ENCODE measurements at places on chromosomes 2 and 18.

DNA sequence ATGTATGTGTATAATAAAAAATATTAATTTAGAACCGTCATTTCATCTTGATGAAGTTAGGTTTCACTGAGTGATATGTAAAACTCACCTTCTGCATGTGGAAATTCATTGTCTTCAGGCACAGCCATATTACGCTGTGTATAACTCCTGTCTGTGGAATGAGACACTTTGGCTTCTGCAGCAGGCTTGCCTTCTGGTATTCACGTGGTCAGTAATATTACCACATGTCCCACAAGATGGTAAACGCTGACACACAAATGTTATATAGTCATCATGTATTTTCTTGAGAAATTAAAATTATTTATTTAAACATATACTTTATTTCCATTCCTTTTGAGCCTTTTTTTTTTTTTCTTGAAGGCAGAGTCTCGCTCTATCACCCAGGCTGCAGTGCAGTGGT lies 25.1 kb upstream of the AAK1 start:
- no peak for DNase-seq

DNA sequence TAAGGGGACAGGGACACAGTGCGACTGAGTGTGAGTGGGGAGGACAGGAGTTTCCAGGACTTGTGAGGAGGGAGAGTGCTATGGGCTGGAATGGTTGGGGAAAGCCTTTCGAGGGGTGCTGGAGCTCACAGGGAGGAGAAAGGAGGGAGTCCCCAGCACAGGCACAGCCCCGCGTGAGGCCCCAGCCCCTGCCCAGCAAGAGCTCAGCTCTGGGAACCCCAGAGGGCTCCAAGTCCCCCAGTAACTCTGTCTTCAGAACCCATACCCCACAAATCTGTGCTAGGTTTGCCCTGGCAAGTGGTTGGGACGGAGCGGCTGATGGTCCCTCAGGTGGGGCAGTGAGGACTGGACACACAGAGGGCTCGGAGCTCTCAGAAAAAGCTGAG lies 75.4 kb downstream of the SFXN5 start:
- DNase-seq, result no peak

DNA sequence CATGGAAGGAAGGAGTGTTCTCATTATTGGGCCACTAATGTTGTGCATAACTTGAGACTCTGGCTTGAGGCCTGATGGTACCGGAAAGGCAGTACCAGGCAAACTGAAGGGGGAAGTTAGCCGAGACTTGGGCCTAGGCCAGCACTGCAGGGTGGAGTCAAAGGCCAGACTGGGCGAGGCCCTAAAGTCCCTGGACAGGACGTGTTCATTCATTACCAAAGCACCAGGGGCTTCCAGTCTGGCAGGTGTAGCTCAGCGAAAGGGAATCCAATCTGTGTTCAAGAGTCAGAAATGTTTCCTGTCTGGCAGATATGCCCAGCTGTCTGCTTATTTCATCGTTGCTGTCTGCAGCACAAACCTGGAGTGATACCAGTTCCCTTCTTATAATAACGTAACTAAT lies 4.7 kb upstream of the ITSN2 start:
- DNase-seq, result peak; percentile 62

GRCh38 chr2:189096769-189097447 lies 82.7 kb downstream of the COL5A2 start:
- no peak for DNase-seq

DNA sequence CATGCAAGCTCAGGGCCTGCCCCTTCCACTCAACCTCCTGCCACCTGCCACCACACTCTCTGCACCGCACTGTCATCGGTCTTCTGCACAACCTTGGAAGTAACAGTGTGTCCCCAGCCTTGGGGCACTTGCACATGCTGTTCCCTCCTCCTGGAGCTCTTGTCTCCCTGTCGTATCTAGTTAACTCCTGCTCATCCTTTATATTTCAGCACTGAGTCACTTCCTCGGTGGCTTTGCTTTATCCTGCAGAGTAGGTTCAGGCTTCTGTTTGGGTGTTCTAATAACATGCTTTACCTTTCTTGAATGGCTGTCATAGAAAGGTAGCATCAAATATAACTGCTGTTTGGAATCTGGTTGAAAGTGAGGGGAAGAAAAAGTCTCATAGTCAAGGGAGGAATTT lies 25.3 kb downstream of the PAX8 start:
- DNase-seq, result no peak

- no peak for DNase-seq
Measured at GRCh38 chr2:191645434-191646162, 32.3 kb upstream of the NABP1 start.

- DNase-seq, result no peak
Measured at GRCh38 chr2:112639936-112640335, 5.8 kb upstream of the SLC20A1 start.

DNA sequence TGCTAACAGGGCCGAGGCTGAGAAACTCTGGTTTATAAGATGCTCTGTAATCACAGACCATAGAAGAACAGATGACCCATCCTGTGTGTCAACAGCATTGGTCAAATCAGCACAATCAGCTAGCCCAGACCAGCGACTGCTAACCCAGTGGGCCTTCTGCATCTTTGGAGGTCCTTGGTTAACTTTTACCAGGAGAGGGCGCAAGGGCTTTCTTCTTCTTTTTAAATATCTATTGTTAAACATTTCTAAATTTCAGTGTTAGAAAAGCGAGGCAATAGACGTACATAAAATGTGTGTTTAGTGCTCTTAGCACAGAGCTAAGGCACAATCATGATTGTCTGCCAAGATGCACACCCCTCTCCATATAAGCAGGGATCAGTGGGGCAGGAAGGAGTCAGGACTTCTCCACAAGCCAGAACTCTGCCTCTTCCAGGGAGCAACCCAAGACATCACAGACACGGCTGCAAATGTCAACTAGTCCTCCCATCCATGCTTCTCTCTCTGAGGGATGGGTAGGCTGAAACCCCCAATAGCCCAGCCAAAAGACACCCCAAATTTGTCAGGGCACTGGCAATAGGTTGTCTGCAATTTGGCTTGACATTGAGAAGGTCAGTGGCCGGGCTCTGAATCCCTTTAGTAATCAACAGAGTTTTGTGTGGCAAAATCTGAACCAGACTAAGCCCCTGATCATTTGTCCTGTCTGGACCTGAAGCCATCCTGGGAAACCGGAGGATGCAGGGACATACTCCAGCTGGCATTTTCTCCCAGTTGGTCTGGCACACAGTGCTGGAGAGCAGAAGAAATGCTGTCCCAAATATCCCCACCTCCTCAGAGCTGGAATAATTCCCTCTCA lies 188.2 kb downstream of the BCL2 start:
- peak; percentile 76 for DNase-seq

DNA sequence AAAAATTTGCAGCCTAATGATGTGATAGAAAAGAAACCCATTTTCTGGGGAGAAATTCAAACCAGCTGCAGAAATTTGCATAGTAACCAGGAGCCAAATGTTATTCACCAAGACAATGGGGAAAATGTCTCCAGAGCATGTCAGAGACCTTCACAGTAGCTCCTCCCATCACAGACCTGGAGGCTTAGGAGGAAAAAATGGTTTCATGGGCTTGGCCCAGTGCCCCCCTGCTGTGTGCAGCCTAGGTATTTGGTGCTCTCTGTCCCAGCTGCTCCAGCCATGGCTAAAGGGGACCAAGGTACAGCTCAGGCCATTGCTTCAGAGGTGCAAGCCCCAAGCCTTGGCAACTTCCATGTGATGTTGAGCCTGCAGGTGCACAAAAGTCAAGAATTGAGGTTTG lies 352.9 kb downstream of the PLCL1 start:
- no peak for DNase-seq

GRCh38 chr2:63555931-63556330 lies 32.3 kb downstream of the WDPCP start:
- DNase-seq, result no peak

GRCh38 chr18:48679236-48679635 lies 140.4 kb downstream of the CTIF start:
- no peak for DNase-seq

DNA sequence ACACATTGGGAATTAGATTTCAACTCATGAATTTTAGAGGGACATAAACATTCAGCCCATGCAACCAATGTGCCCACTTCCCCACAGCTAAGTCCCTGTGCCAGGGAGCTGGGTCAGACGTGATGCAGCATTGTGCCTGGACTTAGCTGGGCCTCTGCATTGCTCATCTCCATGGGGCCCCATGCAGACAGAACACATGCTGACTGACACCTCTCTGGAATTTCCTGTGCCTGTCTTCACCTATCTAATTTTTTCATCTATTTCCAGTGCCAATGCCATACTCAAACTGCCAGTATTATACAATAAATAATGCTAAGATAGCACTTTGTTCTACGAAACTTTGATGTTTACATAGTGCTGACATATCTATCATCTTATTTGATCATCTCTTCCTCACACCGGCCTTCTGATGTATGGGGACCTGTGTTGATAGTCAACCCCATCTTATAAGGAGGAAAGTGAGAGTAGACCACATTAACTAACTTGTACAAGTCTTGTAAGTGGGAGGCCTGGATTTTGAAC lies 92.2 kb downstream of the CDC42EP3 start:
- no peak for DNase-seq

DNA sequence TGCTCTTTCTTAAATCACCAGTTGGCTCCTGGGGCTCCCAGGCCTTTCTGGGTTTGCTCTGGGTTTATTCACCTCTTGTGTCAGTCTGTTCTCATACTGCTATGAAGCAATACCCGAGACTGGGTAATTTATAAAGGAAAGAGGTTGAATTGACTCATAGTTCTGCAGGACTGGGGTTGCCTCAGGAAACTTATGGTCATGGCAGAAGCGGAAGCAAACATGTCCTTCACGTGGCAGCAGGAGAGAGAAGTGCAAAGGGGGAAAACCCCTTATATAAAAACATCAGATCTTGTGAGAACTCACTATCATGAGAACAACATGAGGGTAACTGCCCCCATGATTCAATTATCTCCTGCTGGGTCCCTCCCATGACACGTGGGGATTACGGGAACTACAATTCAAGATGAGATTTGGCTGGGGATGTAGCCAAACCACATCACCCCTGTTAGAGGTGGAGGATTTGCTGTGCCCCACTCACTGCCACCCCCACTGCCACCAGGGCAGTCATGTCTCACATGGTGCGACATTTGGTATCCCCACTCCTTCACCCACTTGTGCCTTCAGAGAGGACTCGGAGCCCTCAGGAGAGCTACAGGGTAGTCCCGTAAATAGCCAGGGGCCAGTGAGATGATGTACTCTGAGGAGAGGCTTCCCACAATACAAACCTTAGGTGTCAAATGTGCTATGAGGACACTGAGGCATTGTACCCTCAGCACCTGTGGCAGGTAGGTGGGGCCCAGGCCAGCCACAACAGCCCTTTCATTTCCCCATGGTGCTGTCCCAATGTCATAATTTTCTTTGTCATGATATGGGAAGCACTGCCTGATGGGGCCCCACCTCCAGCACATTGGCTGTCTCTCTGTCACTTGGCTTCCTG lies 35.7 kb downstream of the CDC42EP3 start:
- peak; percentile 87 for DNase-seq

DNA sequence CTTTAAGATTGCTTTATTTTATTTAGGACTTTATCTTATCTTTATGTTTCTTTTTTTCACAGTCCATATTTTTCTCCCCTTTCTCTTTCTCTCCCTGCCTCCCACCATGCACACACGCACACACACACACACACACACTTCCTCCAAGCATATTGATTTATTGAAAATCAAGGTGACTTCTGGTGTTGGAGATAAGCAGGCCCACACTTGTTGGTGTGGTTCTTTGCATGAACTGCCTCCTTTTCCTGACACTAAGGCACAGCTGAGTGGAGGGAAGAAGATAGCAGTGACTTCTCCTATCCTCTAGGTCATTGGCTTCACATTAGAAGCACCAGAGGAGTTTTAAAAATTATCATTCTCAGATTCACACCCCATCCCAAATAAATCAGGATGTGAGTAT lies 18.0 kb downstream of the TBR1 start:
- DNase-seq, result no peak

GRCh38 chr18:13520306-13520705 lies 206.1 kb downstream of the FAM210A start:
- no peak for DNase-seq

GRCh38 chr2:171167352-171167997 lies 6.8 kb upstream of the TLK1 start:
- DNase-seq, result no peak

GRCh38 chr2:221973502-221973901 lies 325.3 kb downstream of the PAX3 start:
- no peak for DNase-seq

GRCh38 chr18:51765606-51766360 lies 568.3 kb upstream of the MEX3C start:
- no peak for DNase-seq

DNA sequence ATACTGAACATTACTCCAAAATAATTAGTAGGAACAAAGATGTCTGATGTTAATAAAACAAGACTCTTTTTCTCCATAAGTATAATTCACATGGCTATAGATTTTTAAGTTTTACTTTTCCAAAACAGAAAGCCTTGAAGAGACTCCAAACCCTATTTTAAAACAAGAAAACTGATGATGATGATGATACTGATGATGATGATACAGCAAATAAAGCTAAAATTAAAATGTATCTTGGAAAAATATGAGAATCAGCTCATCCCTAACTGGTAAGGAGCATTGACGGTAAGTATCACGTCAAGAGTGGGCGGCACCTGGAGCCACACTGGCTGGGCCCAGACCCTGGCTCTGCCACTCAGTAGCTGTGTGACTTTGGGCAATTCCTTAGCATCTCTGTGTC lies 39.6 kb downstream of the ID2 start:
- no peak for DNase-seq

Data from CD4-positive, alpha-beta T cell treated with Interleukin-1 beta for 1 hour (primary cell).